ENCODE measurements at places on chromosomes 6 and 20. TPM values are rescaled to one million over a fixed set of nuclear protein-coding genes. Genes with fewer than 3 reads are reported as not detected.

- peak; percentile 9 for DNase-seq
Measured at GRCh38 chr6:144006736-144007477, 1.2 kb downstream of the PLAGL1 start.

DNA sequence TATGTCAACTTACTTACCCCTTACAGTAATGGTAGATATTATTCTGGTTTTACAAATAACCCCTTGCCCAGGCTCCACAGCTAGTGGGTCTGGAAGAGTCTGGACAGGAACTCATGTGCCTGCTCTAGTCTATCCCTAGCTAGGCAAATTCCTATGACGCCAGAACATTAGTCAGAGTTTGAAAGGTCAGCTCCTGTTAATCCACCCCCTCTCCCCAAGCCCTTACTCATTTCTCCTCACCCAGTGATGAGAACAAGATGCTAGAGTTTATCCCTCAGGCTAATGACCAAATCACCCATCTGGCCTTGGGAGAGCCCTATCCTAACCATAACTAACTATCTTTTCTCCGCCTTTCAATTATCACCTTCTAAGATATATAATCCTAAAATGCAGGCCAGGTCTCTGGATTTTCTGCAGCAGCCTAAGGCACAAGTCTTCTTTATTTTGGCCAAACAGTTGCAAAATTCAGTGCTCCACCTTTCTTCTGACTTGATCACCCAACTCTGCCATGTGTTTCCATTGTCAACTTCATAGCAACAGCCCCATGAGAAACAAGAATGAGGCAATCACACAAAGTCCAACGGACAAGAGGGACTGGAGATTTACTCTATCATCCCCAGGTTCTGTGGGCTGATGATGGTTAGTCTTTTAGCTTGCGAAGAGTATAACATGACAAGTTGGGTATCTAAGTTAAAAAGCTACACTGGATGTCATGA is 113.3 kb downstream of the TASP1 start:
- DNase-seq, result peak; percentile 74

PTCRA gene
- not detected for total RNA-seq

GRCh38 chr6:52138284-52138683 is 47.9 kb upstream of the IL17A start:
- DNase-seq, result no peak

DNA sequence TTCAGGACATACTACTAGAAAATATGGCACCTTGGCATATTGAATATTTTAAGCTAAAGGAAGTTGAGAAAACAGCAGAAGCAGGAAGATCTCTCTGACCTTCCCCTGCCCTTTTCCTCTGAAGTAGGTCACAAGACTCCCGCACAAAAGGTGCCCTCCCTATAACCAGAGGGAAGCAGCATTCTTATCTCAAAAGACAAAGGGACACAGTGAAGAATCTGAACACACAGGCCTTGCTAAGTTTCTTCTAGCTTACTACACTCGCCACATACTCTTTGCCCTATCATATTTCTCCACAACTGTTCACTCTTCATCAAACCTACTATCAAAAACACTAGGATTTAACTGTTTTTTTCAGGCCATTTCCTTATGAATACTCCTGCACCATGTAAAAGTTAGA is 151.2 kb downstream of the ELOVL4 start:
- DNase-seq, result no peak

DNA sequence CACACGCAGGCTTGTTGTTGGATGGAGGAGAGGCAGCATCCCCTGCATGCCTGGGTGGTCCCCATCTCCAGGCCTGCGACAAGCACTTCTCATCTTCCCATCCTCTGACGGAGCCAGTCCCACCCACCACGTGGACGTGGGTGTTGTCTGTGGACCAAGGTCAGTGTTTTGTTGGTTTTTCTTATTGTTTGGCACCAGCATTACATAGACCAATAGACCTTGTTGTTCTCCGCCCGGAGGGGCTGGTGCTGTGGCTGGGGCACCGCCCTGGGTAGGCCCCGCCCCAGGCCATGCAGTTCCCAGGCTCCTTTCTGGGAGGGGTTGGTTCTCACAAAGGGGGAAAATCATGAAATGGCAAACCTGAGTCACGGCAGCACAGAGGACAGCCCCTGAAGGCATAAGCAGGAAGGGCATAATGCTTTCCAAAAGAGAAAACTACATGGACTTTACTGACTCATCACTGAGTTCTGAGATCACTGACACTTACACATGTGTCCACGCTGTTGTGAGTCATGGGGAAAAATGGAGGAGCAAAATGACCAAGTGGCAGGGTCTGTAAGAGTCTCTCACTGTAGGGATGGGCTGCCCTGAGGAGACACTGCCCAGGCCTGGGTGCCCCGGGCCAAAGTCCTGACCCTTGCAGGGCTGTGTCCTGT is 90.8 kb downstream of the THBS2 start:
- peak; percentile 96 for DNase-seq

GSTA3 gene
- not detected for total RNA-seq

DNA sequence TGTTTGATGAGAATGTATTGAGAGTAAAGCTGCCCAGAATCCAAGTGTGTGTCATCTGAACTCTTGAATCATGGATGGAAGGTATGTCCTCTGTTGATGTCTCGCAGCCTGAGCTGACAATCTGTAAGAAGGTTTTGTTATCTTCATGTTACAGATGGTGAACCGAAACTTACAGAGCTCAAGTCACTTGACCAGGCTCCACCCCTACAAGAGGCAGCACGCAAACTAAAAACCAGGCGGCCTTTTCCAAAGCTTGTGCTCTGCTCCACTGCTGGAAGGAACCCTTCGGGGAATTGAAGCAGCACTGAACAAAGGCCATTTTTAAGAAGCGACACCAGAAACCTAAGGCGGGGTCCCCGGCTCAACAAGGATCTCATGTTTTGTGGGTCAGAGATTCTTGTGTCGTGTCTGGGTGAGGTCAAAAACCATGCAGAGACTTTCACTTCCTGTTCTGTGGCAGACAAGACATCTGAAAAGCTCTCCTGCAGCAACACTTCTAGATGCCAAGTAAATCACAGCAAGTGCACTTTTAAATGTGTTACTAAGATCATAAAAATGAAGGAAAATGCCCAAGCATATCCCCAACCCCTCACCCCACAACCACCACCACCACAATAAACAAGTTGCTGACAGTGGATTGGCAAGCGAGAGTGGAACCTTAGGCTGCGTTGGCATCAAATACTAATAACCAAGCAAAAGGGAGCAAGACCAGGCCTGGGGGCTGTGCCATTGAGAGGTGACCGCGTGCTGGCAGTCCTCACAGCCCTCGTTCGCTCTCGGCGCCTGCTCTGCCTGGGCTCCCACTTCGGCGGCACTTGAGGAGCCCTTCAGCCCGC is 27.3 kb downstream of the NQO2 start:
- no peak for DNase-seq
